SK-N-SH treated with all-trans-retinoic acid at 6 μM for 48 hours (cell line): ENCODE measurements at places on chromosomes 4 and X.

GRCh38 chr4:101710806-101711205, 79.7 kb upstream of the BANK1 start:
- ATAC-seq: no peak

DNA sequence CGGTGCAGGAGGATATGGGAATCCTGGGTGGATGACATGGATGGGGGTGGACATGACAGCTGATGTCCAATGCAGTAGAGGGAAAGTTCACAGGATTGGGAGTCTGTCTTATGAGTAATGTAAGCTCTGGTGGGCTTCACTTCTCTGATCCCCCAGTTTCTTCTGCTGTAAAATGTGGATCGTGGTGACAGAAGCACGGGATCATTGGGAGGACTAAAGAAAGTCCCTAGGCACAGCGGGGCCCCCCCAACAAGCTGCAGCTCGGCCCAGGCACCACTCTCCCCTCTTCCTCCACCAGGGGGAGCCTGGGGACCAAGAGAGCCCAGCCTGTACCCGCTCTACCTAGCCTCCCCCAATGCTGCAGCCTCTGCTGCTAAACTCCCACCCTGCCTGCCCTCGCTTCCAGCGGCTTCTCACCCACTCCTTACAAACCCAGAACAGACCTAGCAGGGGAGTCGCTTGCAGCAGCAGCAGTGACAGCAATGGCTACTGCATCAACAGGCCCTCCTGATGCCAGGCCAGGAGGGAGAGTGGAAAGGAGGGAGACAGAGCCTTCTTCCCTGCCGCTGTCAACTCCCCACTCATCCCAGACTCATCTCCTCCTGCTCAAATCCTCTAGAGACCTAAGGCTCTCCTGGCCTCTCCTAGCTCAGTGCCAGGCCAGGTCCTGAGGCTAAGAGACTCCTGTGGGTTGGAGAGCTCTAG, 36.1 kb upstream of the IQSEC2 start:
- ATAC-seq: peak; percentile 86

- peak; percentile 31; the same call in 2 of the 3 replicates for ATAC-seq
Measured at GRCh38 chr4:15395311-15395710, 32.5 kb upstream of the C1QTNF7 start.

- no peak for ATAC-seq
Measured at GRCh38 chr4:187665086-187665485, 330.5 kb upstream of the ZFP42 start.

- no peak for ATAC-seq
Measured at GRCh38 chr4:130023088-130023487, 927.1 kb downstream of the C4orf33 start.

DNA sequence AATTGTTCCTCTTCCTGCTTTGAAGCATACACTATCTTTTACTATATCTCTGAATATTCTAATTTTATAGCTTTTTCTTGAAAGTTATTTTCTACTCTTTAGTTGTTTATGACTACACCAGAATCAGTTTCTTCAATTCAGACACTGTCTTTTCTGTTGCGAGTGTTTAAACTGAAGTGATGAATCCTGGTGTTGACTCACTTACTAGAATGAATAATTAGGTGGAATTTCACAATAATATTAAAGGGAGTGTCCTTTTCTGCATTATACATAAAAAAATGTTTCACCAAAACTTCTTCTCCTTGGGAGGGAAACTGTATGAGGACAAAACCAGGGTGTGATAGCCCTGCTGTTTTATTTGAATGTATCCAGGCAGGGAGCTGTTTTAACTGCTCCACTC, 1383.1 kb downstream of the C4orf33 start:
- ATAC-seq: no peak

- ATAC-seq: peak; percentile 18; the same call in 2 of the 3 replicates
Measured at GRCh38 chr4:52984462-52984881, 122.4 kb downstream of the RASL11B start.

- no peak for ATAC-seq
Measured at GRCh38 chr4:159541143-159541542, 438.3 kb downstream of the RAPGEF2 start.

DNA sequence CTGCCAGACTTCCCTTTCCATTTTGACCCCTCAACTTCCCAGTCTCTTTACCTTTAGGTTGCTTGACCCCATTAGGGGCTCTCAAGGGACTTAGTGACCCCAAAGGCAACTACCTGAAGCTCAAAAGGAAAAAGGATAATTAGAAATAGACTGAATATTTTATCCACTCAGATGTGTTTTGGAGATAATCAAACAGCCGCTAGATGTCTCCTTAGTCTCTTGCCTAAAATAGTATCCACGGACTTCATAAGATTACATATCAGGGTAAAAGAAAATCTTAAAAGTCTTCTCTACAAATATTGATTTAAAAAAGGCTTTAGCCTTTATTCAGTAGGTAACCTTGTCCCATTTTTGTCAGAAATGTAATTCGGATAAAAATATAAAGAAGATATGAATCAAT, 21.0 kb upstream of the RHOXF2 start:
- ATAC-seq: no peak

DNA sequence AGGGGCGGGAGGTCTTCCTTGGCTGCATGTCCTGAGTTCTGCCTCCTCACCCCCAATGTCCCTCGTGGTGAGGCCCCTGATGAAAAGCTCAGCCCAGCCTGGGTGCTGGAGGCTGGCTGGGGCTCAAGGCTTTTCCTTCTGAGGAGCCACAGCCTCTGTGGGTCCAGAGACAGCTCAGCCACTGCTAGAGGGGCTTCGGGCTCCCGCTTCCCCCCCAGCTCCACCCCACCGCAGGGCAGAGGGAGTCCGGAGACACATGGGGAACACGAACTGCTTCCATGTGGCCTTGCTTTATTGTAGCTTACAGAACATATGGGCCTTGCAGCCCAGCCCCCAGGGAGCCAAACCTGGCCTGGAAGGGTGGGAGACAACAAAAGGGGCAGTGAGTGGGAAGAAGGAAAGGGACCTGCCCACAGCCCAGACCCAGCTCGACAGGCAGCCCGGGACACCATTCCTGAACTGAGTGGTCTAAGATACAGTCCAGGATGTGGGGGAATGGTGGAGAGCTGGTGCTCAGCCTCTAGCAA, 89.9 kb upstream of the NKX1-1 start:
- ATAC-seq: no peak

DNA sequence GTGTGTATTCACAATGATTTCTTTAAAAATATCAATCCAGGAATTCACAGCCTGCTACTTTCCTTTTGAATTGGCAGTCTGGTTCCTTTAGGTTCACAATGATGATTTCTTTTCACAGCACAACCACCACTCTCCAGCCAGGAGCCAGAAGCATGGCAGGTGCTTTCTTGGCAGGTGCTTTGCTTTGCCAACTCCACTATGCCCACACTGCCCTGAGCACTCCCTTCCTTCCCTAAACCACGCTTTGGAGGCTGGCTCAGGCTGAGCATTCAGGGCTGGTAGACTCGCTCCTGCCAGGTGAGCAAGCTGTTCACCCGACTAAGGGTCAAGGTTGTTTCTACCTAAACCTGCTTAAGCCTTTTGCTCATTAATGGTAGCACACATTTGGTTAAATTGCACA, 184.5 kb downstream of the SH3KBP1 start:
- ATAC-seq: no peak

- no peak for ATAC-seq
Measured at GRCh38 chr4:38670109-38670901, 6.3 kb downstream of the KLF3 start.

GRCh38 chr4:156638334-156638733, 333.3 kb downstream of the PDGFC start:
- ATAC-seq: peak; percentile 61

DNA sequence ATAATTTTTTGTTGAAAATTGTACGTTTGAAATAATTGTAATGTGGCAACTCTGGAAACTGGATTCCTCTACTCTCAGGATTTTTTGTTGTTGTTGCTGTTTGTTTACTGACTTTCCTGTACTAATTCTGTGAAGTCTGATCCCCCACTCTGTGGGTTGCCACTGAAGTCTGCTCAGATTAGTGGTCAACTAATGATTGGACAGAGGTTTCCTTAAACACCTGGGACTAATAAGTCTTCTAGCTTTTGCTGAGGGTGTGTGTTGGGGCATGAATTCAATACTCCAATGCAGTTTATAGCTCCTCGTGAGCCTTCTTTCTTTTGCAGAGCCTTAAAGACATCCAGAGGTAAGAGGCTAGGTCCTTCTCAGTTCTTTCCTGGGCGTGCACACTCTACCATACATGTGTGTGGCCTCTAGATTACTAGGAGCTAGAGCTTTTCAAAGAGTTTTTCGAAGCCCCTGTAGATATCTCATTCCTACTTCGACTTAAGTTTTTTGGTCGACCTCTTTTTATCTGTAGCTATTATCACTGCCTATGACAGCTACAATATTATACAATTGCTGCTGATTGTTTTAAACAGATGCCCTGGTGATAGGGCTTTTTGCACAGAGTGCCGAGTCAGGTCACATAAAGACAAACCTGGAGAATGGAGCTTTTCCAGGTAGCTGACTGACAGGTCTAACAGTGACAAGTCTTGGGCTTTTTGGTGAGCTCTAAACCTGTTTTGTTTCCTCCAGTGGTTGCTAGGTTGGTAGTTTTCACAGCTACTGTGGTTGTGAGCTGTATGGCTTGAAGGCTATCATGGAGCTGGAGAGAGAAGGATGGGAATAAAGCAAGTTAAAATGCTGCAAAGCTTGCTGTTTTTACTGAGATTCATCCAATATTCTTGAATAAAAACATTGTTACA, 34.0 kb downstream of the BMP2K start:
- no peak for ATAC-seq

DNA sequence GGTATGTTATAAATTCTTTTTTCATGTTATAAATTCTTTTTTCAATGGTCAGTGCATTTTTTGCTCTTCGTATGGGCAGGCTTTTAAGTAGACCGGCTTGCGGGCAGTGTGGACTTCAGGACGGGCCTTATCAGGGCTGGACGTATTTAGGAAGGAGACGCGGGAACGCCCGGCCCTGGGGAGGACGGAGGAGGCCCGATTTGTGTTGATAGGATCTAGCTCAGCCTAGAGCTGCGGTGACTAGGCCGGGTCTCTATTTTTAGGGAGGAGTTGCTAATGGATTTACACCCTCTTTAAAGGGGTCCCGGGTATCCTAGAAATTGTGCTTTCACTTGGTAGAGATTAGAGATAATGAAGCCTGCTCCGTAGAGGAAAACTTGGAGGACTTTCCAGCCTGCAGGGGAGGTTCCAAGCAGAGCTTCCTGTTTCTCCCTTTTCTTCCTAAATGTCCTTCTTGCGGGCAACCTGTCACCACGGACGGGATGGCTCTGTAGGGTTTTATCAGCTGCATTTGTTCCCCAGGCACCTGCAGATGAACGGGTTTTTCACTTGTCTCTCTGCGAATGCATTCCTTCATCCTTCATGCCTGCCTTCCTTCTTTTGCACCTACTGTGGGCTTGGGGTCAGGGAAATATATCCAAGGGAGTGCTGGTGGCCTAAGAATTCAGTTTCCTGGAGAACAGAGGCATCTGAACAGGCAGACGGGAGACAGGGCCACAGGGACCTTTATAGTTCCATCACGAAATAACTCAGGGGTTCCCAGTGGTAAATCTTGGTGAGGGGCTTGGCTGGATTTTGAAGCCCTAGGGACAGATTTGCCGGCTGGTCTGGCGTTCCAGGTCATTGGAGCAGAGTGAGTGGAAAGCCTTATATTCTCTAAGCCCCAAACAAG, 1.4 kb downstream of the CD99 start:
- no peak for ATAC-seq

GRCh38 chr4:41989994-41990364, 351 bp upstream of the SLC30A9 start:
- peak; percentile 45 for ATAC-seq

DNA sequence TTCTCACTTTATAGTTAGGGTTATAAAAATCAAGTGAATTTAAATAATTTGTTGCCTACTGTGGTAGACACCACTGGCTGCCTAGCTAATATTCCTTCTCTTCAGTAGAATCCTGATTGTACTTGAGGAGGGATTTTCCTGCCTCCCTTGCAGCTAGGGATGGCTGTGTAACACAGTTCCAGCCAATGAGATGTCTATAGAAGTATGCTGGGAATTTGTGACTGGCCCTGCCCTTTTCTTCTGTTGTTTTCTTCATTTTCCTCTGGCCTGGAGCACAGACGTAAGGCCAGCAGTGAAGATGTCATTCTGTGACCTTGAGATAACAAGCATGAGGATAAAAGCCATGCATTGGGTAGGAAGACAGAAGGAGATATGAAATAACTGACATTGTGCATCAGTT, 145.1 kb downstream of the MGST2 start:
- no peak for ATAC-seq

DNA sequence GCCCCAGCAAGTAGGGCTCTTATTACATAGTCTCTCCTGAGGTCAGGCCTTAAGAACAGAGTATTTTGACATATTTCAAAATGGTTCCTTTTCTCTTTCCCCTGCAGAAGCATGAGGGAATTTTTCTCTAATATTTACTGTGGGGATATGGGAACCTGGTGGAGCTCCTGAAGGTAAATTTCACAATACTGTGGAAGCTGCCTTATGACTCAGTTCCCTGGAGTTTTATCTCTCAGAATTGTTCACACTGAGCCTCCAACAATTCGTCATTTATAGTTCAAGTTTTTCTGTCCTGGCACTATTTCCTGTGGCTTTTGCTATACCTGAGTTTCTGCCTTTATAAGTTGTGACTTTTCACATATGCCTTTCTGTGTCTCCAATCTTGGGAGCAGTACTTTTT, 607.2 kb upstream of the NDST4 start:
- no peak for ATAC-seq

DNA sequence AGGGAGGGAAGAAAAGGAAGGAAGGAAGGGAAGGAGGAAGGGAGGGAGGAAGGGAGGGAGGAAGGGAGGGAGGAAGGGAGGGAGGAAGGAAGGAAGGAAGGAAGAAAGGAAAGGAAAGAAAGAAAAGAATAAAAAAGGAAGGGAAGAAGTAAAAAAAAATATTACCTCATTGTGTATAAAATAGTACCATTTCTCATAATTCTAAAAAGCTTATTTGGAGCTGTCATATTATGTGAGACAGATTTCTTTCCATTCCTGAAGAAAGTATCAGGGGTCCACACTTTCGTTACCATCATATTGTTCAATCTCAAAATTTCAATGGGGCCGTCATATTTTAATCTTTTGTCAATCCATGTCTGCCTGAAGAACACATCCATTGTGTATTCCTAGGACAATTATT, 16.1 kb downstream of the GABRA4 start:
- no peak for ATAC-seq

- ATAC-seq: peak; percentile 66
Measured at GRCh38 chrX:103248553-103248952, 6.4 kb downstream of the TCEAL8 start.

DNA sequence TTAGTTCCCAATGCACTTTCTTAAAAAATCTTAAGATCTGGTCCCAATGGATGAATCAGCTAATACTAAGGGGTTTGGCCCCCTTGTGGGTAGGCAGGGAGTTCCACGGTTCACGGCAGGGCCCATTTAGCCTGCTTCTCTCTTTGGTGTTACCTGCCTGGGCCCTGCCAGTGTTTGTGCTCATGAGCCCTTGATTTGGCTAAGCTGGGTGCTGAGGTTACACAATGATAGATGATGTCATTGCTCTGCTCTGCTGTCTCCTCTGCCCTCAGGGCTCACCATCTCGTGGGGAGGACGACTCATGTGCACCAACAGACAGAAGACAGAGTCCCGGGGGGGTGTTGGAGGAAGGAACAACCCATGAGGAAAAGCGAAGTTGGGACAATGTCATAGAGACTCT, 24.4 kb downstream of the RTL5 start:
- ATAC-seq: no peak

GRCh38 chrX:56995271-56995994, at the start of gene SPIN3:
TSS of gene SPIN3 (minus strand) at chrX:56995541. CDS start at chrX:56994947, 594 bp downstream.
- peak; percentile 98 for ATAC-seq
